Anterior cingulate cortex (tissue), 58 donors: ENCODE measurements at places on chromosomes 3 and 15.

DNA sequence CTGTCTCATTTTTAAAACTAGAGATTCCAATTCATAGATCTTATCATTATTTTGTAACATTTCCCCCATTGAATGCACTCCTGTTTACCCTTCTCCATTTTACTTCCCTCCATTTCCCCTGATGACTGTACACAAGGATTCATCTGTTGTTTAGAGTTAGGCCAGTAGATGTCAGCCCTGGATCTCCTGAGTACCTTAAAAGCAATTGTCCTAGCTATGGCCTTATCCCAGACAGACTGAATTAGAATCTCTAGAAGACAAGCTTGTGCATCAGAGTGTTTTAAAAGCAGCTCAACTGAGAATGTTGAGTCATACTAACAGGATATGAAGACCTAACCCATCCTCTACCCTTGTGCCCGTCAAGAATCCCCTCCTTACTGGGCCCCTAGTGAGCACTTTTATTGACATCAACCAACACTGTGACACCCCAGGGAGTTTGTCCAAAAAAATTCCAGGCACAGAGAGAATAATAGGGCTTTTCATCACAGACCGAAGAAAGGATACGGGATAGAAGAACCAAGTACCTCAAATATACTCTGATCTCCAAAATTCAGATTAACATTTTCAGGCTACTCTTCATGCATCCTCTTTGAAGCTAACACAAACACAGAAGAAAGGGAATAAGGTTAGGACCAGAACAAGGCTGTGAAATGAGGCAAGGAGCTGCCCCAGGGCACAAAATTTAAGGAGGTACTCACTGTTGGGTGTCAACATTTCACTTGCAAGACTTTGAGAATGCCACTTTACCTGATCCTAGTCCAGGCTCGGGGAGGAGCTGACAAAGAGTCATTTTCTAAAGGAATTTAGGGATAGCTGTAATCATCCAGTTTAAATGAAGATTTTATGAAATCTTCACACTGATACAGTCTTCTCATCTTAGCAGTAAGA lies 17.1 kb downstream of the ZBED2 start:
- no peak for DNase-seq

DNA sequence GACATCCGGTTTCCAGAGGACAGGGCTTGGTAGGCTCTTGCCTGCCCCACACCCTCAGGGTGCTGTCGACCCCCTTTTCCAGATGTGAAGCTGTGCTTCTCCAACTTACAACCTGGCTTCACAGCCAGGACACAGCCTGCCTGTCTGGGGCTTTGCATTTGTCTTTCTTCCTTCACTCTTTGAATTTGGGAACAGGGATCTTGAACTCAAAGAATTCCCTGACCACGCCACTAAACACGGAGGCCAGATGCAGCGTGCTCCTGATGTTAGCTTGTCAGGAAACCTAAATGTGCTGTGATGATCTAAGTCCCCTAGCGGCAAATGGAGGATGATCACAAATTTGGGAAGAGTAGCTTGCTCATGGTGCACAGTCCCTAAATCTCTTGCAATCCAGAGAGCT lies 244.8 kb upstream of the RGMA start:
- DNase-seq: no peak

GRCh38 chr3:16961621-16962205 lies 77.0 kb downstream of the PLCL2 start:
- DNase-seq: no peak

GRCh38 chr15:68310178-68310803 lies 32.7 kb downstream of the FEM1B start:
- DNase-seq: no peak

- no peak for DNase-seq
These were observed 15.8 kb downstream of the UROC1 start for GRCh38 chr3:126501736-126502135.

DNA sequence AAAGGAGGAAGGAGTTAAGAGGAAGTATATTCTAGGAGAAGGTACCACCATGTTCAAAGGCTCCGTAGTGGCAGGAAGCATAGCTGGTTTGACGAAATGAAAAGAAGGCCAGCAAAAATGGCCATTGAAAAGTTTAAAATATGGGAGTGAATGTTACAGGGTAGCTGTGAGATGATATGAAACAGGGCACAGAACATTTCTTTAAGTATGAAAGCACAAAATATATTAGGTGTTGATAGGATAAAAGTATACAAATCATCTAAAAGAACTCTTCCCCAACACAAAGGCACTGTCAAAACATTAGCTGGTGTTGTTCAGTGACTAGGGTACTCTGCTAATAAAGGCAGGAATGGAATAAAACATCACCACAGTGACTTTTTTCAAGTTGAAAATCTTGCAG lies 216.2 kb downstream of the LRRN1 start:
- no peak for DNase-seq

GRCh38 chr3:101964861-101965260 lies 115.5 kb downstream of the NFKBIZ start:
- no peak for DNase-seq

DNA sequence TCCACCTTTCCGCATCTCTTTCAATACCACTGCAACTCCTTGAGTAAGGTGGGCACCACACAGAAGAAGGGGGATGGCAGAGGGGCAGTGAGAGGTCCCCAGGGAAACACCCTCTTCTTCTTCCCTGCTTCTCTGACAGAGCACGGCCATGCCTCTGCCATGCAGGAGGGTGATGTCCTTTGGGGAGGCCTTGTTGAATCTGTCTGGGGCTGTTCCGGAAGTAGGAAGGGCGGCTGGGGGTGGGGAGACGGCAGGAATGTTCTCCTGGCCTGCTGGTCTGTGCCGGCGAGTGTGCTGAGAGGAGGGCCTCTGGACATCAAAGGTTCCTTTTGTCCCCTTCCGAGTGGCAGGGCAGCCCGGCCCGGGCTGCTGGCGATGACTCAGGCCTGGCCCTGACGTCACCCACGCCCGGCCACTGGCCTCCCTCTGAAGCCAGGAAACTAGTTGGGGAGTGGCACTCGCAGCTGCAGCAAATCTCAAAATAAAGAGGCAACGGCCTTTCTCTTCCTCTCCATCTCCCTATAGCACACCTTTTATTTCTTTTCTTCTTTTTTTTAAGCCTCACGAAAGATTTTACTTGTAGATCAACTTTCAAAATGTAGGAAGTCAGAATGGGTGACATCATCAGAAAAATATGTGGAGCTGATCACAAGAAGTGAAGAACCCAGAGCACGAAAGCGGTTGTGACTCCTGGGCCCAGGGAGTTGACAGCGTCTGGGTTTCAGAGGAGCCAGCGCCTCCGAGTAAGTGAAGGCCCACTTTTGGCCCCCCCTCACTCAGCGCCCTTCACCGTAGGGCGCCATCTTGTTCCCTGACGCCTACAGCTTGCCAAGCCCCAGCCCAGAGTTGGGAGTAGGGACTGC lies at the start of gene ZBTB38:
Gene ZBTB38, plus strand, starts transcription at position 443 of the 863 bp plus-strand sequence. CDS start 73,885 bp downstream, outside the sequence.
- peak; percentile 80 for DNase-seq

- DNase-seq: no peak
These were observed 485.2 kb upstream of the PROK2 start for GRCh38 chr3:72270072-72270681.

DNA sequence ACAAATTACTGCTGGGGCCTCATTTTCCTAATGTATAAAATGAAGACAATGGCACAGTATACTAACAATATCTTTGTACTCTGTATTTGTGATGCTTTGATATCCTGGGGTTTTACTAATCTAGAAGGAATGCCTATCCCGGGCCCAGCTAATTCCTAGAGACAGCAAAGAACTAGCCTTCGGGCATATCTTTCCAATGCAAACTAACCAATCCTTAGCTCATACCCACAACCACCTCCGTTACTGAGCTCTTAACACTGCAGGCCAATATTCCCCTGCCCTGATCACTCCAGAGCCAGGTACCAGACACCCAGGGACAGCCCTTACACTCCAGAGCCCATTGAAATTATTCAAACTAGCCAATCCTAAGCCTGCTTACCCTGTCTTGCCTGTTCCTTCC lies 309.0 kb downstream of the ULK4 start:
- no peak for DNase-seq

- DNase-seq: no peak
These were observed 215.1 kb downstream of the ITPR1 start for GRCh38 chr3:4708230-4708629.

DNA sequence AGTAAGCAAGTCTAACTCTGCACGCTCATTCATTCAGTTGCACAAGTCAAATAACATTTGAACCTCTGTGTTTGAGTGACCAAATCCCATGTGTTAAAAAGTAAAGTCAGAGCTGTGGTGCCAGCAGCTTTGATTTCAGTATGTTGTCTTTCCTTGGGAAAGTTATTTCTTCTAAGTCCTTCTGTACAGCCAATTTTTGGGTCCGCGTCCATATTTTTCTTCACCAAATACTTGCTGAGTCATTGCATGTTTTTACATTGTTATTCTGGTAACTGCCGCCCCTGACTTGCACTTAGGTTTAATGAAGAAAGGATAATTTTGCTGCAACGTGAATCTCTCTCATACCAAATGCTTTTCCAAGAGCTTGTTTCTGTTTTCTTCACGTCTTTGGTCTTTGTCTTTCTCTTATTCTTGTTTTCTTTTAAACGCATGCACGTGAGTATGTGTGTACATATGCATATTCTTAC lies 56.7 kb downstream of the PLS1 start:
- no peak for DNase-seq

DNA sequence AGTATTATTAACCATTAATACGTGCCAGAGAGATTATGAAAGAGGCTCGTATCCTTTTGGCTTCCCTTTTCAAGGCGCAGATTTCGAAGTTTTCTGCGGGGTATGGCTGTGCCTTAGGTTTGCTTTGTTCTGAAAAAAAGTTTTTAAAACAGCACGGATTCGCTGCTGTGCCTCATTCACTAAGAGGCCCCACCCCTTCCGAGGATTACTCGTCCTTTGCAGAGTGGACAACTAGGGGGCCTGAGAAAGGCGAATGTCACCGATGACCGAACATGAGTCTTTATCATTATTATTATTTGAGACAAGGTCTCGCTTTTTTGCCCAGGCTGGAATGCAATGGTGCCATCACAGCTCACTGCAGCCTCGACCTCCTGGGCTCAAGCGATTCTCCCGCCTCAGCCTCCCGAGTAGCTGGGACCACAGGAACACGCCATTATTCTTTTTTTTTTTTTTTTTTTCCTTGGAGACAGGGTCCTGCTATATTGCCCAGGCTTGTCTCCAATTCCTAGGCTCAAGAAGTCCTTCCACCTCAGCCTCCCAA lies 684 bp upstream of the RPS27L start:
- DNase-seq: peak; percentile 41

DNA sequence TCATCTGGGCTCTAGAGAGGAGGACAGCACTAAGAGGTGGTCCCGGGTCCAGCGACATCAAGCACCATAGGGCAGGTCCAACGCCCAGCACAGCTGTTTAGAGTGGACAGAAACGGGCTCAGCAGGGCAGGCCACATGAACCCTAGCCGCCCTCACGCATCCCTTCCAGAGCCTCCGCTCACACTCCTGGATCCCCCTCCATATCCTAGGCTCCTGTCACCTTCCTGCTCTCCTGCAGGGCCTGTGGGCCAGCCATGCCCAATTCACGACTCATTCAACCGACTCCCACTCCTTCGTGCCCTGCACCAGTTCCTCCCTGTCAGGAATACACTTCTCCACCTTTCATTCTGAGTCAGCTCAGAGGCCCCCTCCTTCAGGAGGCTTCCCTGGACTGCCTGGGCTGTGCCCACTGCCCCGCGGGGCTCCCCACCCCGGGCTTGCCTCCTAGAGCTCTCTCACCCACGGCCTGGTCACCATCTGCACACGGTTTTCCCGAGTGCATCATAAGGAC lies 90.2 kb downstream of the LINGO1 start:
- DNase-seq: no peak

DNA sequence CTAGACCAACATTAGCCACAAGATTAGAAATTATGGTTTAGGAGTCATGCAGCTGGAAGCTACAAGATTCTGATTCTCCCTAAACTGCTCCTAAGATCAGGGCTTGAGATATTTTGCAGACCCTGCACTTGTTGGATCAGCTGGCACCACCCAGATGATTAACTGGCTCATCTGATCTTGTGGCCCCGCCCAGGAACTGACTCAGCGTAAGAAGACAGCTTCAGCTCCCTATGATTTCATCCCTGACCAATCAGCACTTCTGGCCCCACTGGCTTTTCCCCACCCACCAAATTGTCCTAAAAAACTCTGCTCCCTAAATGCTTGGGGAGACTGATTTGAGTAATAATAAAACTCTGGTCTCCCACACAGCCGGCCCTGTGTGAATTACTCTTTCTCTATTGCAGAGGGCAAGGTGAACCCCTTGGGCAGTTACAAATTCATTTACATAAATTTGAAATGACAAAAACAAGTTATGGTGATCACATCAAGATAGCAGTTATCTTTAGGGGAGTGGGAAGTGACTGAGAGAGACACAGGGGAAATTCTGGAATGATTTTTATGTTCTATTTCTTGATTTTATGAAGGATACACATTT lies 76.5 kb downstream of the CD200R1L start:
- no peak for DNase-seq

GRCh38 chr15:36769098-36769497 lies 189.7 kb downstream of the CDIN1 start:
- no peak for DNase-seq

GRCh38 chr15:68228143-68228970 lies 1.2 kb downstream of the CLN6 start:
- no peak for DNase-seq

DNA sequence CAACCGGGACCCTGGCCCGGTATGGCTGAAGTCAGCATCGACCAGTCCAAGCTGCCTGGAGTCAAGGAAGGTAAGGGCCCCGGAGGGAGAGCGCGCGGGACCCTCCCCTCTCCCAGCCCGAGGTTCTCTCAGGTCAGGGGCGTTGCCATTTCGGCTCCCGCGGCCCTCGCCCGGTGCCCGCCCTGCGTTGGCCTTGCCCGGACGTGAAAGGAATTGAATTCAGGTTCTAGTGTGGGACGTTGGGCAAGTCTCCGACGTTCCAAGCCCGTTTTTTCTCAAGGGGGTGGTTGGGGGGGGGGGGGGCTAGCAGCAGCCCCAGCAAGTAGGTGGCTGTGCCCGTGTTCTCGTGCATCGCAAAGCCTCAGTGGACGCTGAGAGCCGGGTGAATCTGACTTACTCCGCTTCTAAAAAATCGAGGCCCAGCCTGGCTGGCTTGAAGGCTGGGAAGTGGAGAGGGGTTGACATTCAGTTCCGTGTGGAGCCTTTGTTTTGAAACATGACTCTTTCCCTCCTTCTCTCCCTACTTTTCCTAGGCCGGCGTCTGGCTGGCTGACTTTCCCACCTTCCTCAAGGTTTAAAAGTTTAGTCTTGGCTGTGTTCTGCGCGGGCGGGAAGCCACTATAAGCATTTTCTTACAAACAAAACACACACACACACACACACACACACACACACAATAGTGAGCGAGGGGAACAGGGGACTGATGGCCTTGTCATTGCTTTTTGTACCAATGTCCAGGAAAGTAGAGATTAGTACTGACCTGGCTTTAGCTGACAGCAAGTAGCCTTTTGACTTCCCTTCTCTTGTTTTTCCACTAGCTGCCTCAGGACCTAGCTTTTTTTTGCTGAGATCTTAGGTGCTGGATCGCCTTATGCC lies at the start of gene UTS2B:
Gene UTS2B, minus strand, starts transcription at position 873 of the 876 bp plus-strand sequence. CDS start 48,337 bp downstream, outside the sequence.
- peak; percentile 54 for DNase-seq

GRCh38 chr3:184523825-184524615 lies 37.6 kb upstream of the EPHB3 start:
- no peak for DNase-seq
